Breast epithelium (tissue), 4 donors: ENCODE measurements at places on chromosomes 7 and 10.

GRCh38 chr7:149846436-149847046, 8.4 kb downstream of the ZNF862 start:
- no peak for DNase-seq

DNA sequence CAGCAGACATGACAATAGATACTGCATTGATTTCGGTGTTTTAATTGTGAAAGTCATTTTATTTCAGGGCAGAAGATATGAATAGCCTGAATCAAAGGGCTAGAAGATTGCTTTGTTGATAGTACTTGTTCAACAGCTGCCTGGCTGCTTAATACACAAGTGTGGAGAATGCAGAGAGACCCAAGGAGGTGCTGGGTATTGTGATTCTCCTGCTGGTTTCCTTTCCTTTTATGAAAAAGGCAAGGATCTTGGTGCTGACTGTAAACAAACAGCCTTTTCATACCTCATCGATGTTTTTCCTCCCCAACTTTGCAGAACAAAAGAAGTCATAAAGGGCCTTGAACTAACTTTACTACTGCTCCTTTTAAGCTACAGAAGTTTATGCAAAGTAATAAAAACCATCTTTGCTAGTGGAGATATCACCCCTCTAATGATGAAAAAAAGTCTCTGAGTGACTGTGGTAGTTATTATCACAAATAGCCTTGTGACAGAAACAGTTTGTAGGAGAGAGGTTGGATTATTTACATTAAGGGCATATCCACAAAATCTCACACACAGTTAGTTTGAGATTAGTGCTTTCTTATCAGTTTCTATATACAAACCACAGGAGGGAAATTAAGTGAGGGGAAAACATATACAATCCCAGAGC, 800.0 kb downstream of the LRMDA start:
- no peak for DNase-seq

DNA sequence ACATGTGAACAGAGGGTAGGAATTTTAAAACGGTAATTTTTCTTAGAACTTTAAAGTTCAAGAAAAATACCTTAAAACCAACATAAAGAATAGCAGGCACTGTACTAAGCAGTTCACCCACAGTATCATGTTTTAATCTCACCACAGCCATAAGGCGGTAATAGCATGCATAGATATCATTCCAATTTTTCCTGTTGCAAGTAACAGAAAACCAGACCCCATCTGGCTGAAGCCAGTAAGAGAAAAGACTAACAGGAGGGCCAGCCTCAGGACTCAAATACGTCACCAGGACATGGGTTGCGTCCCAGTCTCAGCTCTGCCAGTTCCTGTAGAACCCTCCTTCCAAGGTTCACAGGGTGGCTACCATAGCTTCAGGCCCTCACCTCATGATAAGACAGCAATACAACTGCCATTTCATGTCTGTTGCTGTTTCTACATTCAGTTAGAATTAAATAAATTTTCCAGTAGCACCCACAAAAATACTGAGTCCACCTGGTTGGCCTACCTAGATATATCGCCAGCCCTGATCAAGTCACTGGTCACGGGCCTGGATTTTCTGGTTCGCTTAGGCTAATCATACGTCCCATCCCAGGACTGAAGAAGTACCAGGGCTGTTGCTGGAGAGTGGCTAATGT, 2.0 kb upstream of the RNF32 start:
- DNase-seq = no peak

DNA sequence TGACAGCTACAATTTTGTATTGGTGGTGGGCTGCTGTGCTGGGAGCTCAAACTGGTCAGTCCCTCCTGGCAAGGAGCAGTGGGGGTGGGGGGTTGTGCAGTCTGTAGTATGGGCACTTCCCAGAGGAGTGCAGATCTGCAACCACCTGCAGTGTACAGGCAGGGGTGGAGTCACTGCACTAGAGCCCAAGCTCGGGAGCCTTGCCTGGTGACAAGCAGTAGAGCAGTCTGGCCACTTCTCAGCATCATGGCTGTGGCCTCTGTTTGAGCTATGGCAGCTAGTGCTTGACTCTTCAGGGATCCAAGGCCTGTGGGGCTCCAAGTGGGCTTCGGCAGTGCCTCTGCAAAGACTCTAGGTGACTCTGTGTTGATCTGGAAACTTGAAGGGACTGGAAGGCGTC, 585.1 kb upstream of the GRM3 start:
- no peak for DNase-seq

GRCh38 chr7:117448655-117449054, 21.4 kb upstream of the ASZ1 start:
- no peak for DNase-seq

GRCh38 chr10:25052012-25052411, 35.6 kb downstream of the THNSL1 start:
- DNase-seq = no peak

- no peak for DNase-seq
These were observed 163.1 kb downstream of the AUTS2 start for GRCh38 chr7:69761290-69761922.

- no peak for DNase-seq
These were observed 41.0 kb upstream of the AMPH start for GRCh38 chr7:38671911-38672905.

GRCh38 chr10:61099756-61100155, 155.8 kb upstream of the RHOBTB1 start:
- DNase-seq = no peak

- DNase-seq = no peak
These were observed 143.6 kb upstream of the FAM13C start for GRCh38 chr10:59505926-59506325.

DNA sequence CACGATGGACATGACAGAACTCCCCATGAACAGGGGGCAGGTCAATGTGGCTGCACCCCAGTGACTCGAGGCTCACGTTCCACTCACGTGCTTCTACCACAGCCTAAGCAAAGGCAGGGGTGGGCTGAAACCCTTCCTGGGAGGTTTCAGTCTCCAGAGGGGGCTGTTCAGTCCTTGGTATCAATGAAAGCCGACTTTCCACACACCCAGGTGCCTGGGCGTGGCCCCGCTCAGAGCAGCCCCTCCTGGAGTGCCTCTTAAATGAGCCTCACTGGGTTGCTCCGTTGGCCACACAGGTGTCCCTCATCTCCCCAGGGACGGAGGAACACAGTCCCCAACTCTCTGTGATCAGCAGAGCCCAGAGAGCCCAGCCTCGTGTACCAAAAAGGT, 90.5 kb upstream of the PDGFA start:
- no peak for DNase-seq

DNA sequence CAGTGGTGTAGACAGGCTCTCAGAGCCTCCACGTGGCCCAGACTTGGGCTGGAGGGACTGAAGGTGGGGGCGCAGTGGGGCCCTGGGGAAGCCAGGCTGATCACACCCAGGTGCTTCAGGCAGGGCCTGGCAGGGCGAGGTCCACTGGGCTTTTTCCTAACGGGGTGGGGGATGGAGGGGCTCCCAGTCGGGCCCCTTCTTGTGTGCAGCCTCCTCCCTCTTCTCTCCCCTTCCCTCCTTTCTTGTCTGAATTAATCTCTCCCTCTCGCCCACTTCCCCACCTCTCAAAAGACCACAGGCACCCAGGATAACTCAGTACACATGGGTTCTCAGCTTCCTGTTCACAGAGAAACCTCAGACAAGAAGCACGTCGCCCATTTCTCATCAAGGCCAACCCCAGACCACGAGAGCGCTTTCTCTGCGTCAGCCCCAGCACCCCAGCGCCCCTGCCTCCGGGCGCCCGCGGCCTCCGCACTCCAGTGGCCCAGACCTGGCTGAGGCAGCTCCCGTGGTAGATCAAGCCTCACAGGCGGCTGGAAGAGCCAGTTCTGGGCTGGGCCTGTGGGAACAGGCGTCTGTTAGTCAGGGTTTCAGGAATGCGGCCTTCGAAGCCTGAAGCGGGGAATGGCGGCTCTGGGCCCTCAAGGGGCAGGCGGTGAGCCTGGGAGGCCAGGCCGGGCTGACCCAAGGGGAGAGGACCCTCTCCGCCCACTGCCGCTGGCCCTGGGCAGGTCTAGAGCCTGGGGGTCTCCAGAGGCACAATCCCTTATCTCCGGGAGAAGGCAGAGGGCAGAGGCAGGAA, 50.6 kb downstream of the PWWP2B start:
- peak; percentile 76 for DNase-seq

GRCh38 chr7:66609176-66609575, 19.5 kb upstream of the KCTD7 start:
- DNase-seq = no peak

DNA sequence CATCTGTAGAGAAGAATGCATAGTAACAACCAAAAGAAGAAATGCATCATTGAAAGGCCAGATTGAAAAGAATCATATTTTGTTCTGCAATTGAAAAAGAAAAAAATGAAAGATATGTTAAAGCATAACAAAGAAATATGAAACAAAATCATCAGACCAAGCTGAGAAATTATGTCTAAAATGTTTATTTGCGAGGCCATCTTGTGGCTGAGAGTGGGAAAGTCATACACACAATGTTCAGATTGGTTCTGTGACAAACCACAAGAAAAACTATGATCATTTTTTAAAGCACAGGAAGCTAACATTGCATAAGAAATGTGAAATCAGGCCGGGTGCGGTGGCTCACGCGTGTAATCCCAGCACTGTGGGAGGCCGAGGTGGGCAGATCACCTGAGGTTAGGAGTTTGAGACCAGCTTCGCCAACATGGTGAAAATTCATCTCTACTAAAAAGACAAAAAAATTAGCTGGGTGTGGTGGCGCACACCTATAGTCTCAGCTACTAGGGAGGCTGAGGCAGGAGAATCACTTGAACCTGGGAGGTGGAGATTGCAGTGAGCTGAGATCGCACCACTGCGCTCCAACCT, 36.6 kb downstream of the ABCB5 start:
- DNase-seq = no peak

DNA sequence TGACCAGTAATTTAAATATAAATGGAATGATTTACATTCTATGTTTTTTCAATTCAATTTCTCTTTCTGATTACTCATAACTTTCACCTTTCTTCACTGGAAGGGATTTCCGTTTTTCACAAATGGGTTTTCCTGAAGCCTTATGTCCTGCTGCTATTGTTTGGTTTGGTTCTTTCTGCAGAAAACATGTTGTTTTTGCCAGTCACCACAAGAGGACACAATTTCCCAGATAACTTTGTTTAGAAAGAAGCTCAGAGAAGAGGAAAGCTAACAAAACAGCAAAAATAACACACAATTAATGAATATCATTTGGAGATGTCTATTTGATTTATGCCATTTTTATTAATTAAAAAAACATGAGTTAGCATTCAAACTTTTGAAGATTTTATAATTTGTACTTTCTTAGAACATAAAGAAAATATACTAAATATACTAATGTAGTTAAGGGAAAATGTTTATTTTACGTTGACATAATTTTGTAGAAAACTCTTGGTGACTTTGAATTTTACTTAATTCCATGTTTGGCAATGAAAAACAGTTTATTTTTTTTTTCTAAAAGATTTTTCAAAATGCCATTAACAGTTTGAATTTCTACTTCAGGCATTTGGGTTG, 4.6 kb upstream of the TWIST1 start:
- DNase-seq = no peak

GRCh38 chr7:54541669-54542625, at the start of gene VSTM2A:
Gene VSTM2A (plus strand): TSS chr7:54542375. CDS start chr7:54542731, 356 bp downstream.
- DNase-seq = no peak

DNA sequence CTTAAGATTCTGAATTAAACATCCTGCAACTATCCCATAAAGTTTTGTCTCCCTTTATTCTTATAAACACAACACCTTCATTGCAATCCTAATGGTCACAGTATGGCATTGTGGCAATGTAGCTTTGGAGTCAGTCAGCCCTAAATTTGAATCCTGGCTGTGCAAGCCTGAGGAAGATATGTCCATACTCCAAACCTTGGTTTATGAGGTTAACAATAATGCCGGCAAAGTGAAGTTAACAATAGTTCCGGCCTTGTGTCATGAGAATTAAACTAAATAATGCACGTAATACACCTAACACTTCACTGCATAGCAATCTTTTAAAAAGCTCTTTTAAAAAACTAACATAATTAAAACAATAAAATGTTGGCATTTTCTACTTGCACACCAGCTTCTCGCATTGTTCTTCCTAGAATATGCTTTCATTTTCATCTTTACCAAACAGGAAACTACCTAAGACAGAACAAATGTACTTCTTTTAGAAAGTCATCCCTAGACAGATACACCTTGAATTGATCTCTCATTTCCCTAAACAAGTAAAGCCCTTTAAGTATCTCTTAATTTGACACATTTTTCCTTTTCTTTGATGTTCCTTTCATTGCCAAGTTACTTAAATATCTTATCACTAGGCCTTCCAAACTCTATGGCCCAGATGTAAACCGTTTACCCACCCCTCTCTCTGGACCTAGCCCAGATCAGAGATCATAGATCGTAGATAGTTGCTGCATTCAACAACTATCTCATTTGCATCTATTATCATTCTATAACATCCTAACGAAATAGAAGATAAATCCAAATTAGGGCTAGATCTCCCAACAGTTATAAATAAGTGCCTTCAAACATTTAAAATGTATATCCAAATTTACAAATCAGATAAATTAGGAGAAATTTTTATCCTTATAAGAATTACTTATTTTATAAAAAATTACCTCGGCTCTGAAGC, 66.7 kb downstream of the CREB3L2 start:
- no peak for DNase-seq

DNA sequence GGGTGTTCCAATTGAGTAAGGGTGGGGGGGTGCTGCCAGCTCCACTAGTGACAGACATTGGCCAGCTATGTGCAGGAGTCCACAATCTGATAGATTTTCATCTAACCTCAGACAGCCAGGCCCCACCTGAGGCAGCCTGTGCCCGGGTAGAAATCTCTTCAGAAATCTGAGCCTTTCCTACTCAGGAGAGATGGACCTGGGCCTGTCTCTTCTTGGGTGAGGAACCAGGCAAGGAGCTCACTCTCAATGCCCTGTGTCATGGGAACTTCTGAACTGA, 86.9 kb downstream of the UBE2H start:
- DNase-seq = no peak

GRCh38 chr10:84348860-84349259, 20.5 kb downstream of the CCSER2 start:
- DNase-seq = no peak

DNA sequence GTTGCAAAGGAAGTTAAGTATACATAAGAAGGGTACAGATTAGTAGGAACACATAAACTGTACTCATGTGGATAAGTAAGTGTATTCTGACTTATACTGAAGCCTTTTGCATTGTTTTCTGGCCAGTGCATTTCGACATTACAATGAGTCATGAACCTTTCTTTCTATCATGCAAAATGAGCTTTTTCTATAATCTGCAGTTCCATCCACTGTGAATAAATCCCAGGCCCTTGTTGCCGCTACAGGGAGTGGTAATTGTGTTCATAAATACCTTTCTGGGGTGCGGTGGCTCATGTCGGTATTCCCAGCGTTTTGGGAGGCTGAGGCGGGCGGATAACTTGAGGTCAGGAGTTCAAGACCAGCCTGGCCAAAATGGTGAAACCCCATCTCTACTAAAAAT, 858.3 kb downstream of the GRM8 start:
- DNase-seq = no peak
